Fibroblast of the aortic adventitia (primary cell): ENCODE measurements at places on chromosomes 6 and 20. TPM values are rescaled to one million over a fixed set of nuclear protein-coding genes. Genes with fewer than 3 reads are reported as not detected.
A peak's percentile ranks its signal among the peaks of the same experiment; 100 is the strongest.

The AURKA gene
- total RNA-seq, result 2.1 and 29.1 TPM in 2 replicates

The OVOL2 gene
- not detected in 2 replicates for total RNA-seq

GRCh38 chr6:72650081-72650745 lies 28.3 kb downstream of the KCNQ5 start:
- peak; percentile 25 for DNase-seq

- DNase-seq, result no peak
Measured at GRCh38 chr20:36210436-36211021, 25.7 kb upstream of the AAR2 start.

- no peak for DNase-seq
Measured at GRCh38 chr6:166712286-166713228, 85.5 kb upstream of the RPS6KA2 start.

The LY6G5B gene
- total RNA-seq, result 2.8 and 4.5 TPM in 2 replicates

DNA sequence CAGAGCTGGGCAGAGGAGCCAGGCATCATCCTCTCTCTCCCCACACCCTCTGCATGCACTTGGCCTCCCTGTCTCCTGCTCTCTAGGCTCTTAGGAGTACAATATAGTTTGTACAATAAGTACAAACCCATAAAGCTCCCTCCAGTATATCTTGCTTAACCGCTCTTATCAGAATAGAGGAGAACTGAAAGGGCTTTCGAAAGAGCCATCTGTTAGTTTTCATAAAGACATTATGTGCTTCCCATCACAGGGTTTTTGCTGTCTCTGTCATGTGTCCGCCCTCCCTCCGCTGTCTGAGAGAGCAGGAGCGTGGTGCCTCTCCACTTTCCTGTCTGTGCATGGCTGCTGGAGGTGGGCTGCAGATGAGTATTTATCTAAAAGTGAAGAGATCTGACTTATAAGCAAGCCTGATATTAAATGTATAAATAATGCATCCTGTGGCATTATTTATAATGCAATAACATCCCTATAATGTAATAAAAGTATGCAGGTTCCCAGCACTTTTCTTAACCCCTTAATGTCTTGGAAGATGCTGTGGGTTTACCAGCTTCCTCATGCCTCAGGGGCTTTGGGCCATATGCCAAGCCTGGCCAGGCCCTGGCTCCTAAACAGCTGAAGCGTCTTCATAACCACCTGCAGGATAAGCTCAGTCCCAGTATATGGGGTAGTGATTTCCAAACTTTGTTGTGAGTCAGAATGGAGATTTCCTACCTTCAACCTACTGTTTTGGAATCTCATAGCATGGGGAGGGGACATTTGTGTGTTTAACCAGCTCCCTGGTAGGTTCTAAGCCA lies 297.1 kb downstream of the DHX35 start:
- DNase-seq, result no peak

DNA sequence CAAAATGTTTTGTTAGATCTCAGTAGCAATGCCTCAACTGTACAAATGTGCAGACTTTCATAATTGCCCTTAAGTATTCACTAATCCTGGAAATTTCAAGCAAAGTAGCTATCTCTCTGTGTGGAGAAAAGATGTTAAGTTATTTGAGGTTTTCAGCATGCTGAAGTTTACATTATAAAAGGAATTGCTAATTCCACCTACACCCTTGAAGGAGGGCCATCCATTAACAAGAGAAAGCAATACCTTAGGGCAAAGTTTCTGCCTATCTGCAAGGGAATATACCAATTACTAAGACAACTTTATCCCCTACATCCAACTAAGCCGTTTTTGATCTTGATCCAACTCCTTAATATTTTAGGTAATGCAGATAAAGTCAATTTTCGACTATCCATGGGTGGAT lies 380.7 kb upstream of the BTBD3 start:
- DNase-seq, result no peak

- DNase-seq, result no peak
Measured at GRCh38 chr20:46089167-46089416, 670 bp downstream of the NCOA5 start.

The SIM1 gene
- total RNA-seq, result under 0.01 TPM in 1 of 2 replicates, not detected in the other

- DNase-seq, result no peak
Measured at GRCh38 chr6:37221585-37222124, 35.9 kb upstream of the TBC1D22B start.

DNA sequence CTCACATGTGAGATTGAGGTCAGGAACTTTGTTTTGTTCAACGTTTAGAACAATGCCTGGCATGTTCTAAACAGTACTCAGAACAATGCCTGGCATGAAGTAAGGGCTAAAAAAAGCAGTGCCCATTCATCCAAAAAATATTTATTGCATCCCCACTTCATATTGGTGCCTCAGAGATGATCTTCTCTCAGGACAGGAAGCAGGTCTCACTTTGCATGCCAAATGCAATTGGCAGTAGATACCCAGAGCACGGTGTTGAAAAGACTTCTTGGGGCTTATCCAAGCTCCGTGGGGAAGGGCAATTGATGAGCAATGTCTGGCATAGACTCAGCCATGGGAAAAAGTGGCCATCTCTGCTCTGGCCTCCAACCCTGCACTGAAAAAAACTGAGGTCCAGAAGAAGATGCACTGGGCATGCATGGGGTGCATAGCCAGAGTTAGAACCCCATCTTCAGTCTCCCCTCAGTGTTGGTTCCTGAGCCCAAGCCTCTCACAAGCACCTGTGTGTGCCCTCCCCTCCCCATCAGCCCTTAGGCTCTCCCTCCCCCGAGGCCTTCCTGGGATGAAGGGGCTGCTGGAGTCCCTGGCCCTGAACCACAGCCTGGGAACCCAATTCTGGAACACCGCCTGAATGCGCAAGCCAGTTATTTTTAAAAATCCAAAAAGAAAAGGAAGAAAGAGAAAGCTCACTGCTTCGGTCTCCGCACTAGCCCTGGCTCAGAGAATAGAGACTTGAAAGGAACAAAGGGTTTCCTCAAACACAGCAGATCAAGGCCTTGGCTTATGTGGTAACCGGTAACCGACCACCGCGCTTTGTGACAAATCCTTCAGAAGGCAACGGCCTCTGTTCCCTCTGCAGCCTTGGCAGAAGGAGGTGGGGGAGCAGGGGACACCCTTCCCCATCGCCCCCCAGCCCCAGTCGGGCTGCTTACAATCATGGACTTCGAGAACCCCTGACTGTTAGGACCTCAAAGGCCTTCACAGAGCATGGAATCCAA lies 78.5 kb upstream of the SIRPA start:
- DNase-seq, result peak; percentile 93

The UCKL1 gene
- 4.0 and 16.0 TPM in 2 replicates for total RNA-seq
